ENCODE measurements at places on chromosomes 5 and 9.

- no peak for DNase-seq
These were observed 146.5 kb downstream of the ZDHHC21 start for GRCh38 chr9:14546693-14547092.

DNA sequence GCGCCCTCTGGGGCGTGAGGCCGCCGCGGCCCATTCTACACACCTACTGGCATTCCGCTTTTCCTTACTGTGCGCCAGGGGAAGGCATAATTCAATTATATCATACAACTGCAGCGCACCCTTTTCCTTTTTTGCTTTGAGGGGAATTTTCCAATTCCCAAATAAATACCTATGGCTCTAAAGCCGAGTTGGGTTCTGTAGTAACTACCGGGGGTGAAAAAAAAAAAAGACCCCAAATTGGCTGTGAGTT, 34.1 kb upstream of the NFIB start:
- DNase-seq: no peak

- no peak for DNase-seq
These were observed 26.3 kb downstream of the CSF2 start for GRCh38 chr5:132099905-132100304.

- peak; percentile 78 for DNase-seq
These were observed 1.0 kb downstream of the TLE4 start for GRCh38 chr9:79572608-79573411.
